ENCODE measurements at places on chromosomes 7 and 10.

DNA sequence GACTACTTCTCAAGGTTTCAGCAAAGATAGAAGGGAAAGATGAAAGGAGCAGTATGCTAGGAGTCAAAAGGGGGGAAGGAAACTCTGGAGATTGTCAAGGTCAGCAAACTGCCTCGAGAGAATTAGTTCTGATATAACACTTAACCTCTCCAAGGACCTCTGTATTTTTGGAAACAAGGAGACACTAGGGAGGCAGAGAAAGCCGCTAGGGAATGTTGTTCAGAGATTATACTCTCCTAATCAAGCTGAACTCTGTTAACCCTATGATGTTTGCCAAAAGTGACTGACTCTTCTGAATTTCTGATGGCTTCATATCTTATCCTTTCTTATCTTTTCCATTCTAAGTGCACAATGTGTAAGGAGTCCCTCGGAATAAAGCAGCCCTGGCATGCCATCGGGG, 27.1 kb downstream of the CREM start:
- no peak for DNase-seq

DNA sequence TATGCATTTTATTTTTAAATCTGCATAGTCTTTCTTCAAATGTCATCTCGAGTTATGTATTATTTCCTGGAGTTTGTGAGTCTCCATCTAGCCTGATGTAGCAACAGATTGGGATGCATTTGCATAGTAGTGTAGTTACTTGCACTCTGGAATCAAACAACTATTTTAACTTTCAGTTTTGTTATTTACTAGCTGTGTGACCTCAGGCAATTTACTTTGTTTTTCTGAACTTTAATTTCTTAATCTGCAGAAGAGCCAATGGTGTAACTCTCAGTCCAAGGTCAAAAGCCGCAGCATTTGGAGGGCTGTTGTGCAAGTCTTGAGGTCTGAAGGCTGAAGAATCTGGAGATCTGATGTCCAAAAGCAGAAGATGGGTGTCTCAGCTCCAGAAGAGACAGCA, 175.8 kb upstream of the SORCS1 start:
- no peak for DNase-seq

DNA sequence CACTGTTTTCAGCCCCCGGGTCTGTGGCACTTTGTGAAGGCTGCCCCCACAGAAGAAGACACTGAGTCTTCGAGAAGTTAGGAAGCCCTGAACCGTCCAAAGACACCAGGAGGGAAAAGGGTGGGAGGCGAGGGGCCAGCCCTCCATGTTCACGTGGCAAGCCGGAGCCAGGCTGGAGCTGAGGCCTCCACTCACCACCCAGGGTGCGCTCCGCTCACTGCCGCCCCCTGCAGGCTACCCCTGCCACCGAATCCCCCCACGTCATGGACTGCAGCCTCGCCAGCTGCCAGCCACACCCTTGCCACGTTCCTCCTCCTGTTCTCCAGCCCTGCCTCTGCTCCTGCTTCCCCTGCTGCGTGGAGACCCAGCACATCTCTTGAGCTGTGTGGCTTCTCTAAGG, 59.0 kb upstream of the EN2 start:
- DNase-seq: no peak

GRCh38 chr10:15813415-15813814, 46.9 kb downstream of the MINDY3 start:
- DNase-seq: no peak

DNA sequence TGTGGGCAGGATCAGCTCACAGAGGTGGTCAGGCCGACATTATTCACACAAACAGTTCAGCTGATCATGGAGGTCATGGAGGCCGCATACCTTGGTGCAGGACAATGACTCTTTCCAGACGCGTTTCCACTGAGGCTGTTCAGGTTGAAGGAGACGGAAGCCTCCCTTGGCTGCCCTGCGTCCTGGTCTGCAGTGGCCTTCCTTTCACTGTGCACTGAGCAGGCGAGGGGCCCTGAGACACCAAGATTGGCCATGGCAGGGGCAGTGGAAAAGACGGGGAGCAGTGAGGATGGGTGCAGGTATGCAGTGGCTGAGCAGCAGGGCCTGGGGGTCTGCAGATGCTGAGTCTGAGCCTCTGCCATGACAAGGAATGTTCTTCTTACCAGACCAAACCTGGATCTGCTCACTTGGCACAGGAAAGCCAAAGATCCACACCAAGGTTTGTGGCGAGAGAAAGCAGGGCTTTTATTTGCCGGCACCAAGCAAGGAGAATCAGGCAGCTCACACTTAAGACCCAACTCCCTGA, 263.3 kb downstream of the GLRX3 start:
- no peak for DNase-seq

GRCh38 chr7:79719216-79719615, 265.7 kb upstream of the MAGI2 start:
- no peak for DNase-seq

- no peak for DNase-seq
Observed at GRCh38 chr10:28678687-28679457, 1.6 kb downstream of the BAMBI start.

DNA sequence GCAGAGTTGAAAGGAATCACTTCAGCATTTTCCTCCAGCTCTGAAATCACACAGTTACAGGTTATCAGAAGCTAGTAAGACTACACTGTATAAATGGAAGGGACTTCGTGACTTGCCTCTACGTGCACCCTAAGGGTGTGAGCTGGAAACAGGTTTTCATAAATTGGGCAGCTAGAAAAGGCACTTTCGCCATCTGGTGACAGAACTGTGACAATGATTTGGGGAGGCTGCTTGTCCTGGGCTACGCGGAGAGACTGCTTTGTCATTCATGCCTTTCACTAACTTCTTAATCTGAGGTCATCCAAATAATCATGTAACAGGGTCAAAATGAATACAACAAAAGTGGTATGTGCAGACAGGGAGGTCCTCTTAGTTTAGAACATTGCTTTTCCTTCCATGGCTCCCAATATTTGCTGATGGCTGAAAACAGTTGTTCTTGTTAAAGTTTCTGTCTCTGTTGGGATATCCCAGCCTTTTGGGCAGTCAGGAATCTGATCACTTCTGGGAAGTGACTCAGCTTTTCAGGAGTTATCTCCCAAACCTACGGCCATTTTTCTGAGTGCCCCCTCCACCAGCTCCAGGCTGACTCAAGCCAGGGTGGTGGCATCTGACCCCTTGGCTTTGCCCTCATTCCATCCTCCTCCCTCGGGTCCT, 17.8 kb downstream of the VWC2 start:
- no peak for DNase-seq

GRCh38 chr7:13518738-13519137, 470.7 kb downstream of the ETV1 start:
- no peak for DNase-seq

GRCh38 chr7:42236976-42237810, at the start of gene GLI3:
TSS of gene GLI3 (minus strand) at chr7:42237209. CDS start at chr7:42223253, 13,956 bp downstream.
- DNase-seq: peak; percentile 71

- no peak for DNase-seq
Observed at GRCh38 chr7:116331020-116331419, 120.7 kb downstream of the TES start.

DNA sequence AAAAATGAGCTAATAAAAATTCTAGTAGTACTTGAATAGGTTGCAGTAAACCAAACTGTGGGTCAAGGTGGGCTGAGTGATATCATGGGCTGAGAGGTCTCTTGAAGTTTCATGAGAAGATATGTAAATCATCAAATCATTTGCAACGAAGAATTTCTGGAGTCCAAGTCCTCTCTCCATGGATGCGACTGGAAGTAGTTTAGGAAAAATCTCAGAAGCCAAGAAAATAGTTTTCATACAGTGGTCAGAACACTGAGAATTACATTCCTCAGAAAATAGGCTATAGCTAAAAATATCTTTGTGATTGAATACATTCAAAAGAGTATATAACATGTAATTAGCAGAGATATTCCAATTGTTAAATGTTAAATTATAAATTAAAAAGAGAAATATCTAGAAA, 3.6 kb upstream of the IFIT1 start:
- DNase-seq: no peak

- DNase-seq: no peak
Observed at GRCh38 chr7:100968031-100968430, 1.3 kb upstream of the MUC12 start.

DNA sequence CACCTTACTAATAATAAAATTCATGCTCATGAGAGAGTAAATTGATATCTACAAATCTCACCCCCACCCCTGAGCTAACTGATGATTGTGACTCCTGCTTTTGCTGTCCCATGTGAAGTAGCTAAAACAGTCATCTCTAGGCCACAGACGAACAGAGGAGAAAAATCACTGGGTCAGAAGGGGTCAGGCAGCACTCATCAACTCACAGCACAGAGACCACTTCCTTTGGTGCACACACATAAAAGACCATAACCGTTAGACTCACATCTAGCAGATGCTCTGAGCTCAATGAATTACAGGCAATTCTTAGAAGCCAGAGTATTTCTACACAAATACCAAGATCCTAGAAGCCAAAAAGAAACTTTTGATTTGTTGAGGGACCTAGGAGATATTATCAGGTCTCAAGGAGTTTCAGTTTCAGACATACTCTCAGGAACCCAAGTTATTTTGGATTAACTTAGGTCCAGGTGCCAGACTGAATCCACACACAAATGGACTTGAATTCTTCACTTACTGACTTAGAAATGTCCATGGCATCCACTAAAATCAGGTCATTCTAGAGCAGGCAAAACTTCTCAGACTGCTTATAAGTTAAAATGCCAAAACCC, 65.0 kb upstream of the TES start:
- no peak for DNase-seq

GRCh38 chr7:88218836-88219605, 817 bp downstream of the SRI start:
- DNase-seq: peak; percentile 31

DNA sequence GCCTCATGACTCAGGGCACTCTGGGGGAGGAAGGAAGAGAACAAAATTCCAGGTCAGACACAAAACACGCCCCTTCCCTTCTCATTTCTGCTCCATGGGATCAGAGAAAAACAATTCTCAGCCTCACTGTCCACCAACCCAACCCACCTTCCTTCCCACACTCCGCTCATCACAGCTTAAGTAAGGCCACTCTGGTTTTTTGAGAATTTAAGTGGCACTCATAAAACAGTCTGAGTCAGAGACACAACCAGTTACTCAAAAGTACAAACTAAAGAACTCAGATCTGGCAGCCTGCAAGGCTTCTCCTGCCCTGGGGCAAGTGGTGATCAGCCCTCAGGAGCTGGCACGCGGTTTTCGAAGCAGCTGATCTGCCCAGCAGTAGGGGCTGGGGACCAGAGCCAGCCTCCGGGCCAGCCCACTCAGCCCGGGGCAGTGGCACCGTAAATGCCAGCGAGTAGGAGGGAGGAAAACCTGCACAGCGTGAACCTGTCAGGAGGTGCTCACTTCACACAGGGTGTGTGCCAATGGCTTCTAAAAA, 39.1 kb upstream of the ABLIM1 start:
- DNase-seq: no peak

DNA sequence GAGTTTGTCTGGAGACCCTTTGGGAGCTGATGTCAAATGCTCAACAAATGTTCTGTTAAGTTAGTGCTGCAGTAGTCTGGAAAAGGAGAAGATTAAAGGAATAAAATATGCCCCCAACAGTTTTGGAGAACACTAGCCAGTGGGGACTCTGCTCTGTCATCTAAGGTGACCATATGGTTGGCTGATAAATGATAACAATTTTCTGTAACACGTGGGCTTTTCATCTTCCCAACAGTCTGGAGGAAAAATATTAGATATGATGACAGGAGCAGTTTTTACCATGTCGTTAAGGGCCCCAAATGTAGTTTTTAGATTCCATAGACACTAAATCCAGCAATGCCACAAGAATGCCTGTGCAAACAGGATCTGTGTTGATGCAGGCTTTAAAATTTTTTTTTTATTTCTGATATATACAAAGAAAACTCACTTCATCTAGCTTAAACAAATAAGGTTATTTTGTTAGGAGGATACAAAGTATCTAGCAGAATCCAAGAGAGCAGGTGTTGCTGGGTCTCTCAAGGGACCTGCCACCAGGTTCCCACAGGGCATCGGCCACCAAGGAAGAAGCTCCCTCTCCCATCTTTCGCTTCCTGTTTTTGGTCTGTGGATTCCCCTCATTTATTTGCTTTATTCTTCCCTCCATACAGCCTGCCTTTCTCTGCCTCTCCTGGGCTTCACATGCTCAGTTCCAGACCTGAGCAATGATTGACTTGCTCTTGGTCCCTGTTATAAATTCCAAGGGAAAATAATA, 6.2 kb upstream of the CFAP58 start:
- no peak for DNase-seq

DNA sequence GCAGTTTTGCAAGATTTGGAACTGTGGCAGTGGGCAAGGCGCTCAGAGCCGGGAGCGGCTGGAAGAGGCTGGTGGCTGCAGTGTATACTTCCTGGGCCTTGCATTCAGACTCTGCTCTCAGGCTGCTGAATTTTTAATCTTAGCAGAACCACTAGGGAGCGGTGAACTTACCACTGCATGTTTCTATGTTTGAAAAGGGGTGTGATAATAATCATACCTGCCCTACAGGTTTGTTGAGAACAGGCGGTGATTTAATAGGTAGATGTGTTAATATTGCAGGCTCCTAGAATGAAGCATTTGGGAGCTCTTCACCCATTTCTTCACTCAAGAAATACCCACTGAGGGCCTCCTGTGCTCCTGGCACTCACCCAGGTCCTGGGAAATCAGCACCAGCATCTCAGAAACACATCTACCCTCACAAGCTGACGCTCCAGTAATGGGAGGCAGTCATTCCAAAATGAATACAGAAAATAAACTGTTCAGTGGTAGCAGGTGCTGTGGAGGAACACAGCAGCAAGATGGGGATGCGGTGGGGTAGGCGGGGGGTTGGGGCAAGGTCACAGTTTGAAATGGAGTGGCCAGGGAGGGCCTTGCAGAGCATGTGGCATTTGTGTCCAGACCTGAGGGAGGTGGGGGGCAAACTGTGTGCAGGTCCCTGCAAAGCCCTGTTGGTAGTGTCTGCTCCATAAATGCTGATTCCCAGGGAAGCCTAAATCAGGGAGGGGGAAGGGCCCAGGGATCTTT, 41.0 kb downstream of the VWA2 start:
- DNase-seq: no peak

GRCh38 chr7:114783508-114783907, 138.4 kb upstream of the MDFIC start:
- DNase-seq: no peak

DNA sequence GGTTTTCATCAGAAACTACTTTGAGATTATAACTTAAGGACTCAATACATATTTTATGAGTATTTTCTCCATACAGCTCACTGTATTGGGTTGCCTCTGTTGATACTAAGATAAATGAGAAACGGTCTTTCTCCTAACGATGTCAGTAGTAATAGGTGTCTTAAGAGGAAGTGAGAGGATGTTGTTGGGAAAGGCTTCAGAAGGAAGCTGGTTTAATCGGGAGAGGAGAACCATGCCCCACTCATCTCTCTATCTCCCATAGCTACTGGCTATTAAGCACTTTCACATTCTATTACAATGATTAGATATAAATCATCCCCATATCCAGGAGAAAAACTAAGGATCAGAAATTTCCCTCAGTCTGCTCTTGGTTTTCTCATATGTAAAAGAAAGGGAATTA, 2.0 kb downstream of the CLEC5A start:
- no peak for DNase-seq

- DNase-seq: no peak
Observed at GRCh38 chr10:9189448-9189847, 1135.0 kb downstream of the GATA3 start.

- DNase-seq: no peak
Observed at GRCh38 chr7:90896458-90896857, 300.3 kb downstream of the CDK14 start.
